Activated CD4-positive, alpha-beta T cell treated with anti-CD3 and anti-CD28 coated beads, Interleukin-2, amount 50 U/mL, for 1 hour (primary cell): ENCODE measurements at places on chromosomes 3 and 15.

GRCh38 chr15:73715417-73715816 lies 31.2 kb downstream of the CD276 start:
- no peak for DNase-seq

- peak; percentile 42 for DNase-seq
Observed at GRCh38 chr15:94164202-94164807, 67.1 kb upstream of the MCTP2 start.

DNA sequence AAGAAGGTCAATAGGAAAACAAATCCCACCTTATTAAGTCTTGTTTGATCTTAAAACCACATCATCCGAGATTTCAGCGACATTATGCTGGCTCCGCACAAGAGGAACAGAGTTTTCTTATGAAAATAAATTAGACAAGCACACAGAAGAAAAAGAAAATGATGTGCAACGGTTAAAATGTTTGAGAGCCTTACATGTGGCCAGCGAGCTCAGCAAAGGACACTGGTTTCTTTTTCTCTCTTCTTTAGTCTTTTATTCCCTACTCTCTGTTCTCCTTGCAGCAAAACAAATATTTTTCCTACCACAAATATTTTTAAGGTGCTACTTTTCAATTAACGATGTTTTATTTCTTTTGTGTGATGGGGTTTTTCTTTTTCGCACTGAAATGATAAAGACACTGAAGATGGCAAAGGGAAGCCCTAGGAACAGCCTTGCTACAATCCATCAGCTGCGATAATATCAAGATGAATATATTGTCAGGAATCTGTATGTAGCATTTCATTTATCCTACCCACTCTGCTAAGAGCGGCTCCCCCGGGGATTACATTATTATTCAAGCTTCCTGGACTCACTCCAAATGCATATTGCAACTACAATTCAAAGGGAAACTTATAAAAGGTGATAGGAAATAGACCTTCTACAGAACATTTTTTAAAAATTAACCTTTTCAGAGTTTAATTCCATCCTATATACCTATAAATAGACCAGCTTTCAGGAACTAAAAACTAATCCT lies 72.9 kb downstream of the ANXA2 start:
- no peak for DNase-seq

GRCh38 chr3:47009225-47010110 lies 30.0 kb downstream of the NBEAL2 start:
- peak; percentile 54 for DNase-seq

GRCh38 chr3:18669374-18669773 lies 244.2 kb upstream of the SATB1 start:
- DNase-seq, result no peak

DNA sequence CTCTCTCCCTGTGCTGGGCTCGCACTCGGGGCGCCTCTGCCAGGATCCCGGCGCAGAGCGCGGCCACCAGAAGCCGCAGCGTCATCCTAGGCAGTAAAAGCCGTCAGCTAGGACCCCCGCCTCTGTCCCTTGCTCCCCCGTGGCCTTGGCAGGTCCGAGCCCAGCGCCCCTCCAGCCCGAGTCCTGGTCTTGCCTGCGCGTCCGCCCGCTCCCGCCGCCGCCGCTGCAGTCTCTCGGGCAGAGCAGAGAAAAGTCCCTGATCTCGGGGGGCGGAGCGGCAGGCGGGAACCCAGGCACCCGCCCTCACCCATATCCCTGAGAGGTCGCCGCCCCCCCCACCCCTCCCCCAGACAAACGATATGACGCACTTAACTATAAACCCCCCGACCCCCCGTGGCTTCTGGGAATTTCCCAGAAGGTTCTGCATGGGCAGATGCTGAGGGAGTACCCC lies at the start of gene COL7A1:
Gene COL7A1, minus strand, starts transcription at position 255 of the 451 bp plus-strand sequence. Its CDS starts 170 bp downstream, at position 85.
- no peak for DNase-seq

DNA sequence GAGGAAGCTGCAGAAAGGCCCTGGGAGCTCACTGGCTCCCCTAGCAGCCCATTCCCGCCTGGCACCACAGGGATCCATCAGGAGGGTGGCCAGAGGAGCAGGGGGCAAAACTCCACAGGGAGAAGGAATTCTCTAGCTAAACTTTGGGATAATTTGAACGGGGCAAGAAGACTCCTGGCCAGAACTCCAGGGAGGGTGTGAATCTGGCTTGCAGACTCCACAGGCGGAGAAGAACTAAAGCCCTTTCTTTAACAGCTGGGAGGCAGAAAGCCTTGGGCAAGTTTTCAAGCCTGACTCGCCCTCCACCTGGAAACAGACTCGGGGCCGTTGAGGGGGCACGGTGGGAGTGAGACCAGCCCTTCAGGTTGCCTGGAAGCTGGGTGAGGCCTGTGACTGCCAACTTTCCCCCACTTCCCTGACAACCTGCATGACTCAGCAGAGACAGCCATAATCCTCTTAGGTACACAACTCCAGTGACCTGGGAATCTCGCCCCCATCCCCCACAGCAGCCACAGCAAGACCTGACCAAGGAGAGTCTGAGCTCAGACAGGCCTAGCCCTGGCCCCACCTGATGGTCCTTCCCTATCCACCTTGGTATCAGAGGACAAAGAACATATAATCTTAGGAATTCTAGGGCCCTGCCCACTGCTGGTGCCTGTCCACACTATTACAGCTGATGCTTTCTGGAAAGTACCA lies 28.6 kb downstream of the SLC27A2 start:
- no peak for DNase-seq

- DNase-seq, result no peak
Observed at GRCh38 chr15:77840991-77841775, 208.5 kb upstream of the LINGO1 start.

DNA sequence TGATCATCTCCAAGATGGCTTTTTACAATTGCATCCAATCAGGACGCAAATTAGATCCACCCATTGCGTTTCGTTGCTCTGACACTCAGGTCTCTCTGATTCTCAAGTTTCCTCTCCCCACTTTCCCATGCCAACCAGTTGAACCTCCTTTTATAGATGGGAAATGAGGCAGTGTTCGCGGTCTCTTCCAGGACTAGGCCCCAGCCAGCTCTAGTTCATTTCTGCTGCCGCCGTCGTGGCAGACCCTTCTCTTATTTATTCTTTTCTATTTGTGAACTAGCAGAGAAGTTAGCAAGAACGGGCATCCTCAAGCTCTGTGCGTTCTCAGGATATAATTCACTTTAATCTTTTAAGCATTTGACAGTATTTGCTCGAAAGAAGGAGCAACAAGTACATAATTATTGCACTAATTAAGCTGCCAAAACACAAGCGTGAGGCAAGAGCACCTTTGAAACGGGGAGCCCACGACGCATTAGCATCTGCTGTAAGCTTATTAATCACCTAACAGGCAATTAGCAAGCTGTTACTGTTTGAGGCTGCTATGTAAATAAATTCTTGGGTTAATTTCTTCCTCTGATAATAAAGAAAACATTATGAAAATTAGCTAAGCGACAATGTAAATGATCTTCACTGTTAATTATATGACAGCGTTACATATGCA lies 246.4 kb upstream of the TLE3 start:
- DNase-seq, result no peak

- peak; percentile 22 for DNase-seq
Observed at GRCh38 chr3:192917028-192917403, 640 bp downstream of the MB21D2 start.

DNA sequence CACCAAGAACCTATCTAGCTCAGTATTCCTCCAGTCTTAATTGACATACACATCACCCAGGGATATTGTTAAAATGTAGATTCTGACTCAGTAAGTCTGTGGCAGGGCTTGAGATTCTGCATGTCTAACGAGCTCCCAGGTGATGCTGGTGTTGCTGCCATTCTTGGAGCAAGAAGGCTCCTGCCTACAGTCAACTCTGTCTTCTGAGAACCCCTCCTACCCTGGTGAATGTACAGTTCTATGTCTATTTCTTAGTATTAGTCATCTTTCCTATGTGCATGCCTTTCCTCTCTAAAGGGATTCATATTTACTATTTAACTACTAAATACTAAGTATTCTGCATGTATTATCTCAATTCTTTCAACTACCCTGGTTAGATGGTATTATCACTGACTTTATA lies 268.7 kb downstream of the EDEM1 start:
- no peak for DNase-seq

DNA sequence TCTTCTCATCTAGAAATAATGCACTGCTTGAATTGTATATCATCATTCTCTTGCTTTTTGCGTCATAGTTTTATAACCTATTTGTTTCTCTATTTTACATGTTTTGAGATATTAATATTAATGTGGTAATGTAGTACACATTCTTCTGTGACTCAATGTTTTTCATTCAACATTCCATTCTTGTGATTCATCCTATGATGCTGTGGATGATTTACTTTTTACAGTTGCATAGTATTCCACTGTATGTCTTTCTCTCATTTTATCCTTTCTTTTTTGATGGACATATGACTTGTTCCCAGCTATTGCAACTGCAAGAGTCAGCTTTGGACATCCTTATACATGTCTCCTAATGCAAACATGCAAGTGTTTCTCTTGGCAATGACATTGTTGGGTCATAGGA lies 20.6 kb upstream of the VEPH1 start:
- no peak for DNase-seq
